SK-MEL-5 (cell line): ENCODE measurements at places on chromosomes 11 and 22. TPM values are rescaled to one million over a fixed set of nuclear protein-coding genes. Genes with fewer than 3 reads are reported as not detected.

GLYATL2 gene
- not detected in 2 replicates for total RNA-seq

DNA sequence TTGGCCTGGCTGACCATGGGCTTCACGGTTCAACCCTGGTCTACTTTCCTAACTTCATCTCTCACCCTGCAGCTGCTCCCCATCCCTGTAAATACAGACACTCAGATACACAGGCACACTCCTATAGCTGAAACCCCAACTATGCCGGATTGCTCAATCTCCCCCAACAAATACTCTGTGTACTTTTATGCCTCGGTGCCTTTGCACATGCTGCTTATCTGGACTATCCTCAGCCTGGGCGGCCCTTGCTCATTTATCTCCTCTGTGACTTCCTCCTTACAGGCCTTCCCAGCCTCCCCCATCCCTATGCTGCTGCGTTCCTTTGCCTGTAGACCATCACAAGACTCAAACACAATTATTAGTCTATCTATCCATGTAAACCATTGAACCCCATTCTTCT, 76.6 kb downstream of the PKNOX2 start:
- DNase-seq = no peak

ASRGL1 gene
- total RNA-seq = 7.2 and 8.0 TPM in 2 replicates

SLC25A1 gene
- total RNA-seq = 47.6 and 54.8 TPM in 2 replicates

- DNase-seq = no peak
Measured at GRCh38 chr11:120581313-120581712, 69.8 kb downstream of the GRIK4 start.

GRCh38 chr11:100663996-100664395, 23.1 kb upstream of the ARHGAP42 start:
- DNase-seq = no peak

DNA sequence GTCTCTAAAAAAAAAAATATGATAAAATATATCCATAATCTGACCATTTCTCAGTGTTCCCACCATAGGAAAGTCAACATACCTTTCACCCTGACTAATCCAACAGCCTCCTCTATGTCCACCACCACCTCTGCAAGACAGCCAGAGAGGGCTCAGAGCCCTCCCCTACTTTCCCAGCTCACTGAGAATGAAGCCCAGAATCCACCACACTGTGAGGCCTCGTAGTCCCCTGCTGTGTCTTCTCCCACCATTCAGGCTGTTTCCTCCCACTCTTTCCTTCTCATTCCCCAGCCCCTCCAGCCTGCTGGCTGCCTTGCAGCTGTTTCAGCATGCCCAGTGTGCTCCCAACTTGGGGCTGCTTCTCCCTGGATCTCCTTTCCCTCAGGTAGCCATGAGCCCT, 27.0 kb downstream of the SGSM3 start:
- no peak for DNase-seq

SOX10 gene
- 188 and 199 TPM in 2 replicates for total RNA-seq

DNA sequence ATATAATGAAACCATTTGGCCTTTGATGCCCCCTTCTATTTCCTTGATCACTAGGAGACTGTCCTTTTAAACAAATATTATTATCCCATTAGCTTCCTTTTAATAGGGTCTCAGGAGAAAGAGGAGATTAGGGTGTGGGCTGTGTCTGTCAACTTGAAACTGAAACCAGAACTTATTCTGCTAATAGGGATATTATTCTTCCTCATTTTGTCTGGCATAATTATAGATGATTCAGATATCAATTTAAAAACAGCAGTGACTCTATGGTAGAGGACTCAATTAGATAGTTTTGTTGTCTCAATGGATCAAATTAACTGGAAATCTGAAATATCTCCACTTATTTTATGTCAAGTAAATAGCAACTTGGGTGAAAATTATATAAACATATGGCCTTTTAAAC, 584.9 kb upstream of the CCDC90B start:
- DNase-seq = no peak

GRCh38 chr22:27972732-27973698, 54.0 kb upstream of the PITPNB start:
- no peak for DNase-seq

ACRV1 gene
- total RNA-seq = not detected in 2 replicates
